ENCODE measurements at places on chromosomes 2 and 18.

DNA sequence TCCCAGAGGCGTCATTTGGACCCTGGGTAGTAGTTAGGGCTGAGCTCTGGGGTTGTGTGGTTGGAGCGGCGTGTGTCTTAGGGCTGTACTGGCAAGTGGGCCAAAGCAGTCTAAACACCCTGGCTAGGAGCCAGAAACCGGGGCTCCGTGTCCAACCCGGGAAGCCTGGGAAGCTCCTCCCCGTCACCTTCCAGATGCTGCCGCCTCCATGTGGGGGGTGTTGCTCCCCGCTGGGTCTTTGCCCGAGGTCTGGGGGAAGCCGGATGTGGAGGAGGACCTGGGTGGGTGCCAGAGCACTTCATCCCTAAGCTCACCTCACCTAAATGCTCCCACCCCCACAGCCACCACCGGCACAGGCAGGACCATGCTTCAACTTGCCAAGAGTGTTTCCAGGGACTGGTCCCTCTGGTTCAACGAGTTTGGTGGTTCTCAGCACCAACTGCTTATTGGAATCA lies 25.4 kb downstream of the TET3 start:
- DNase-seq = no peak

DNA sequence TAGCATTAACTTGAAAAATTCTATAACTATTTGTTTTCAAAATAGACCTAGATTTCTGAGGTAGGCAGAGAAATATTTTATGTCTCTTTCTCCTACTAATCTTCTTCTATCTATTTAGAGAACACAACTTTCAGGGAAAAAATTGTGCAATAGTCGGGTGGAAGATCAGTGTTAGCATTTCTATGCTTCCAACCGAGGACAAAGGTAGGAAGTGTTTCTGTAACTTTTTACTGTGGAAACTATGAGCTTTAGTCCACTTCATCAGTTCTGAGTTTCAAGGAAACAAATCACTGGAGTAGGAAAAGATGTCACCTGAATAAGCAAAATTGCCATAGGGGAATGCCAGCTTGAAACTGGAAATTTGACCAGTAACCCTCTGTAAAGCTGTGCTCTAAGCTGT lies 207.7 kb upstream of the CTAGE1 start:
- no peak for DNase-seq

- no peak for DNase-seq
These were observed 53.4 kb upstream of the BZW1 start for GRCh38 chr2:200758341-200758740.

DNA sequence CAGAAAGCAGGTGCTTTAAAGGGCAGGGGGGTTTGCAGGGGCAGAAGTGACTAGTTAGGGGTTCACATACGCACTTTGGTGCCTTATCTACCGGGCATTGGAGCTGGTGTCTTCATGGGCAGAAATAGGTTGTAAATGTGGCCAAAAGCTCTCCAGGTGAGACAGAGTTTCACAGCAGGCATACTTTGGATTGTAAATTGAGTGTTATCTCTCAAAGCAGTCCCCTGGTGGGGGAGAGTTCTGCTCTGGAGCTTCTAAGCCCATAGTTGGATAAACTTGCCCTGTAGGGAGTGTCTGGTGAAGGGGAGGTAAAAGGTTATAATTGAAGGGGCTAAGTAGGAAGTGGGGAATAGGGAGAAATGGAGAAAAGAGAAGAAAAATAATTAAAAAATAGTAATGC lies 43.1 kb downstream of the COL4A3 start:
- DNase-seq = no peak

DNA sequence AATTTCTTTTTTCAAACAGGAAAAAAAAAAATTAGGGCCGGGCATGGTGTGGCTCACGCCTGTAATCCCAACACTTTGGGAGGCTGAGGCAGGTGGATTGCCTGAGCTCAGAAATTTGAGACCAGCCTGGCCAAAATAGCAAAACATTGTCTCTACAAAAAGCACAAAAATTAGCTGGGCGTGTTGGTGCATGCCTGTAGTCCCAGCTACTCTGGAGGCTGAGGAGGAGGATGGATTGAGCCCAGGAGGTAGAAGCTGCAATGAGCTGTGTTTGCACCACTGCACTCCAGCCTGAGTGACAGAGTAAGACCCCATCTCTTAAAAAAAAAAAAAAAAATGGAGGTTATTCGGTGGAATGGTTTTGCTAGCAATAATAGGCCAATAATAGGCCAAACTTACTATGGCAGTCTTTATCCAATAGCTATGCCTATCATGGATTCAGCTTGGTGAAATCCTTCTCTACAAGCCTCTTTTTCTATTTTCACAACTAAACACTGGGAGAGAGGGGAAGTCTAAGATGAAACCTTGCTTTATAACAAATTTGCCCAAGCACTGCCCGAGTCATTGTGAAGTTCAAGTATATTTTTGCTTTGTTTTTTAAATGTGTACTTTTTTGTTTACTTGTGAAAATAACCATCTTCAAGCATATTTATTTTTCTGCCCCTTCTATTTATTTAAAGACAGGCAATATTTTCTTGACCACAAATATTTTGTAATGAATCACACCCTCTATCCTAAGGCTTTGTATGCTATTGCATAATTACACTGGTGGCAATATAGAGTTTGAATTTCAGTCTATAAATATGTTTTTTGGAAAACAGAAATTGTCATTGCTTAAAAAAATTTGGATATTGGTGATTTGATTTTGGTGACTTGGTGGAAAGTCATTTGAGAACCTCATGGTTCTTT lies 20.0 kb upstream of the KYNU start:
- DNase-seq = no peak

DNA sequence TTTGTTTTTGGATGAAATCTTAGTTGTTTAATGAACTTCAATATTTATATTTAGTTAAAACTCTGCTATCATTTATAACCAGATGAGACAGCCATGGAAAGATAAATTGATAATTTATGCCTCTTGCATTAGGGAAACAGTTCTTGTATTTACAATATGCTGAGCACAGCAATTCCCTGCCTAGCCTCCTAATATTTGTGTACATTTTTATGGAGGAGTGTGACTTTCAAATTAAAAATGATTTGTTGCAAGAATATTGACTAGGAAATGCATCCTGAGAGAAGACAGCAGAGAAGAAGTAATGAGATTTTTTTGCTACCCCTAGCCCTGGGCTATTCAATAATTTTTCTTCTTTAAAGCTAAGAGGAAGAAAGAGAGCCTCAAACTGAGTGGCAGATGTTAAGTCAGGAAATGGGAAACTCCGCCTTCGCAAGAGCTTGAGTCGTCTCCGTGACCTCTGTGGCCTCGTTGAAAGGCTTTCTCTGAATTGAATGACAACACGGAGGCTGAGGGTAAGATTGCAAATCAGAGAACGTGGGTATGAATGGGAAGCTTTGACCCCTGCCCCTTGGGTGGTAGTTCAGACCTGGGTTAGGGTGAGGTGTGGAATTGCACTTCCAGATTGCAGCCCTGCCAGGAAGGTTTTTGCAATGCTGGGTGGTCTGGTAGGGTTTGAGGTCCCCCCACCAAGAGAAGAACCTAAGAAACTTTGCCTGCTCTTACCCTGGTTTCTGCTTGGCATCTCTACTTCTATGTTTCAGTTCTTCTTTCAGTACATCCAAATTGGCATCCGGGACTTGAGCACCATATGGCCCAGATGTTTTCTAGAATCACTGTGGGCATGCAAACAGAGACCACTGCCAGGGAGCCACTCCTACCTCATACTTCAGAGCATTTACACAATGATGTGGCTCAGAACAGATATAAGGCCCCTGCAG lies 210.3 kb upstream of the RBMS1 start:
- DNase-seq = peak; percentile 8

DNA sequence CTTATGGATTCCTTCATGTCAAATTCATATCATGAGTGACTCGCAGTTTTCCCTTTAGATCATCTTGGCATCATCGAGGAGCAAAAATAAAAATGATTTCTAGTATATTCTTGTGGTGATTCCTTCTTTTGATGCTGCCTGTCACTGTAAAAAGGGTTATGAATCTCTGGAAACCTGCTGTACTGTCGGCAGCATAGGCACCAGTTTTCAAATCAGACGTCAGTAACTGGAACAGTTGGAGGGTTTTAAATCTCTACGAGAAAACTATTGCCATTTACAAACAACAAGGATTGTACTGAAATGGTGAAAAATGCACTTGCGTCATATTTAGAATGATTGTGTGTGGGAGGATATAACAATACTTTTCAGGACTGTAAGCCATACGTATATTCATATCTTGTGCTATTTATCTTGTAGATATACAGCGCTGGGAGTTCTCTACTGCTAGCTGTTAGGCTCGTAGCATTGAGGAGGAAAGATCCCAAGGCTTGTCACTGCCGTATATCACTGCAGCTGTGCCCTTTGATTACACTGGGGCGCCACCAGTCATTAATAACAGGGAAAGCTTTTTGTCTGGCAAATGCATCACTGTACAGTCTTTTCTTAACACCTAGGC lies 320.7 kb downstream of the MTX2 start:
- DNase-seq = no peak

- DNase-seq = no peak
These were observed 4.7 kb downstream of the NBAS start for GRCh38 chr2:15556311-15556930.

DNA sequence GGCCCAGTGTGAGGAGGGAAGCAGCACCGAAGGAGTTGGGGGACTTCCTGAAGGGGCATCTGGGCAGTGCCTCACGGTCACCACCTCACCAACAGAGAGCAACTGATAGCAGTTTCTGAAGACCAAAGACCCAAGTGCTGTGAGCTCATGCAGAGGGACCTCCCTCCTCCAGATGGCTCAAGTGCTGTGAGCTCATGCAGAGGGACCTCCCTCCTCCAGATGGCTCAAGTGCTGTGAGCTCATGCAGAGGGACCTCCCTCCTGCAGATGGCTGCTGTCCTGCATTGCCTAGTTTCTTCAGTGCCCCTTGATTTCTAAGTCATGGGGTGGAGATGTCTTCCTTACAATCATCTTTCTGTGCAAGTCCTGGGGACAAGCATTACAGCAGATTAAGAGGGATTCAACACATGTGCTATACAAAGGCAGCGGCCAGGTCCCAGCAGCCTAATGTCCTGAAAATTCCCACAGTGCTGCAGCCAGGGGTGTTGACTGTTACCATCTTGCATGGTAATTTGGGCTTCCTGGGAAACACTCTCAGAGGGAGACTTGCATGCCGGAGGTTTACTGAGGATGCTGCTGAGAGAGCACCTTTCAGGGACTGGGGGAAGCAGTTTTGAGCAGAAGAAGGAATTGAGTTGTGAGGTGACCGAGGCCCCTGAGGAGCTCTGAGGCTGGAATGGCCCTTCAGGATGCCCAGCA lies 409.3 kb downstream of the GALR1 start:
- DNase-seq = no peak

GRCh38 chr2:25316101-25316500 lies 25.6 kb downstream of the DNMT3A start:
- peak; percentile 74 for DNase-seq

- DNase-seq = no peak
These were observed 304.8 kb downstream of the RND3 start for GRCh38 chr2:150182566-150183235.

GRCh38 chr2:142598846-142599245 lies 278.6 kb upstream of the KYNU start:
- DNase-seq = no peak

GRCh38 chr2:100192825-100193224 lies 50.4 kb upstream of the AFF3 start:
- DNase-seq = no peak
